Amygdala (tissue), 56 donors: ENCODE measurements at places on chromosomes 7 and 10.

DNA sequence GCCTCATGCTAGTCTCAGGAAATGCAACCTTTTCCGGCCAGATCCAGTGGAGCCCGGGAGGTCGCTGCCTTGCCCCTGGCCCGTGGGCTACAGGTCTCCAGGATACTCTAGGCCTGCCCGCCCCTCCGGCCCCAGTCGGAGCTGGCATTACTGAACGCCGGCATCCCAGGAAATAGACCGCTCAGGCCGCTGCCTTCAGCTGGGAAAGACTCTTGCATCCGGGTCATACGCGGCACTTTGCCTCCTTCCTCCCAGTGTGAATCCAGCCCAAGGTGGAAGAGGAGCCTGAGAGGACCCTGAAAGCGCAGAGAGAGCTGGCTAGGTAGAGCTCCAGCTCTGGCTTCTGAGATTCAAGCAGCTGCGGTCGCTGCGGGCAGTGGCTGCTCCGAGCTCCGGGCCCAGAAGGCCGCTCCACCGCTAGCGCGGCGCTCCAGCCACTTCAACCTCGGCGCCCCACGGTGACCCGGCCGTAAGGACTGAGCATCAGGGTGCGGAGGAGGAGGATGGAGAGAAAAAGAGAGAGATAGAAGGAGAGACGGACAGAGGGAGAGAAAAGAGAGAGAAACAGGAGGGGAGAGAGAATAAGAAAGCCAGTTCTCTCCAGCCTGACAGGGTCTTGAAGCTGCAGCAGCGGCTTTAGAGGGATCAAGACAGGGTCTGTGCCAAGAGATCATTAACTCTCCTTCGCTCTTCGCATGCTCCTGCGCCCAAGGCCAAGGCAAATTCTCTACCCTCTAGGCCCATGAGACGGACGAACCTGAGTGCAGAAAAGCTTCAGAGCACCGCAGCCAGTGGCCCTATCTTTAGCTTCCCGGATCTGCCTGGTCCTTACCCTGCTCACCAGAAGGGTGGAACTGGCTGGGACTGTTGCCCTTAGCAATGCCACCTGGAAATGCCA is 1.8 kb upstream of the HOXA10 start:
- no peak for DNase-seq

DNA sequence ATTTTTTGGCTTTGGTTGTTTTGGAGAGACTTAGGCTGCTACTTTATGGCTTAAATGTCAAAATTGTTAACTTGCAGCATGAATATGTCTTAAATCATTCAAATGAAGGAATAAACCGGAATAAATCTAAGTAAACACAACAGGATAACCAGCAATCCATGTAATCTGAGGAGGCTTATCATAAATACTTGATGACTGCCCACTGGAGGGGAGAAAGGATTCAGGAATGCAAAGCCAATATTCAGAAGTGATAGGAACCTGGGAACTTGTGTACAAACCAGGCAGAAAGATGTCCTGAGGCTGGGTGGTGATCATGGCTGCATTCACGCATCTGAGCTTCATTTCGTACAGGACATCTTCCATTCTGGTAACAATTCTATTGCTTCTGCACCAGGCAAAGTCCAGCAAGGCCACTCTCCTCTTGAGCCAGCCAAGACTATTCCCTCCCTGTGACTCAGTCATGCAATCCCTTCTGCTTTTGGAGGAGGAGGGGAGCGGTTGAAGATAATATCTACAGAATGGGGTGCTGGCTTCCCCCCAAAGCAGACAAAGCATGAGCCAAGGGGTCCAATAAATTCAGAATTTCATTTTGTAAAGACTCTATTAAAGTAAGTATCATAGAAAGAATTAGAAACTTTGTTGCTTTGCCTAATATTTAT is 374.5 kb downstream of the PHTF2 start:
- no peak for DNase-seq

DNA sequence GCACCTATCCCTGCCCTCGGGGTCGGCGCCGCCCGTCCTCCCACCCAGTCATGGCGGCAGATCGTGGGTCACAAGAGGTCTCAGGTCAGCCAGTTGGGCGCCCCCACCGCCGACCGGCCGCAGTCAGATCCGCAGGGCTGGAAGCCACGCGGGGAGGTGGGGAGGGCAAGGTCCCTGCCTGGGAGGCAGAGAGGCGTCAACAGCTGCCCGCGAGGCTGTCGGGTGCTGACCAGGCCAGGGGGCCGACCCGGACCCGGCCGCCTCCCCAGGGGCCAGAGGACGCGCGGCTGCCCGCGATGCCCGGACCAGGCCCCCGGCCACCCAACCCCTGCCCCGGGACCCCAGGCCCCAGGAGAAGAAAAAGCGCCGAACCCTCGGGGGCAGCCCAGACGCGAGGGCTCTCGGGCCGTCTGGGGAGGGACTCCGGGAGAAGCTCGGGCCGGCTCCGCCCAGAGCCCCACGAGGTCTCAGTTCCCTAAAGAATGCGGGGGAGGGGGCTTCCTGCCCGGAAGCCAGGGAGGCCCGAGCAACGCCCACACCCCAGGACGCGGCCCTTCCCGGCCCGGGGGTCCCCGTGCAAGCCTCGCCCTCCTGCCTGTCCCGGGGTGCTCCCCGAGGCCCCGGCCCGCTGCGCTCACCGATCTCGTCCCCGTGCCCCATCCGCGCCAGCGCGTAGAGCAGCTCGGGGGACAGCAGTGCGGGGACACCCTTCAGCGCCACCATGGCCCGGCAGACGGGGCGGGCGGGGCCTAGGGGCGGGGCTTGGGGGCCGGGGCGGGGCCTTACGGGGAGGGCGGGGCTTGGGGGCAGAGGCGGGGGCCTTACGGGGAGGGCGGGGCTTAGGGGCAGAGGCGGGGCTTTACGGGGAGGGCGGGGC is at the start of gene FUOM:
TSS of gene FUOM (minus strand) at position 735 of the 877 bp plus-strand sequence. CDS start at position 723, 12 bp downstream.
- no peak for DNase-seq

GRCh38 chr7:67470256-67470751 is 473.7 kb downstream of the TYW1 start:
- DNase-seq, result peak; percentile 22

GRCh38 chr10:79384773-79385391 is 37.6 kb downstream of the PPIF start:
- DNase-seq, result no peak

GRCh38 chr7:131189488-131189887 is 138.2 kb upstream of the MKLN1 start:
- DNase-seq, result no peak

- DNase-seq, result no peak
These were observed 12.4 kb upstream of the PTPN12 start for GRCh38 chr7:77524731-77525130.

DNA sequence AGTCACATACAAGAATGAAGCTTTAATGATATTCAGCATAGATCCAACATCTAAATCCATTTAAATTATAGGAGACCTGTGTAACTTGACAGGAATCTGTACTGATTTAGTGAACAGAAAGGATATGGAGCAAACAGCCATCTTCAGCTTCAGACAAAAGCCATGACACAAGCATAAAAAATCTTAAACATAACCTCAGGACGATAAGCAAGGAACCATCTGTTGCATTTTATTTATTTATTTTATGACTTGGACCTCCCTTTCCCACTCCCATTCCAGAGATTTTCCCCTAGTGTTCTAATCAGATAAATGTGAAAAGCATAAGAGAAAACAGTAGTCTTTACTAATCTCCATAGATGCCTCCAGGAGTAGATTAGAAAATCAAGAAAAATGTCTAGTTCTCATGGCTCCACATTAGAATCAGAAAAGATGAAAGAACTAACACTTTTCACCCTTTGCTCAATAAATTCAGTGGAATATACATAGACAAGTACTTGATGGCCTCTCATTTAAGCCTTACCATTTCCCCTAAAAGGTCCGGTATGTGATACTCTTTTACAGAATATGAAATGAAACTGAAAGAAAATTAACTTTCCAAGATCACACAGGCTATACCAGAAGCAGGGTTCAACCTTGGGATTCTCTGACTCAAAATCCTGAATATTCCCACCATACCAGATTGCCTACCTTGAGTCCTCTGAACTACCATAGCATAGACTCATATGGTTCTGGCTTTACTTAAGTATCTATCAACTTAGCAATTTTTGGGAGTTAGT is 15.2 kb downstream of the CACNA2D1 start:
- DNase-seq, result no peak

- DNase-seq, result no peak
These were observed 419.0 kb upstream of the GALNT17 start for GRCh38 chr7:70712942-70713341.

DNA sequence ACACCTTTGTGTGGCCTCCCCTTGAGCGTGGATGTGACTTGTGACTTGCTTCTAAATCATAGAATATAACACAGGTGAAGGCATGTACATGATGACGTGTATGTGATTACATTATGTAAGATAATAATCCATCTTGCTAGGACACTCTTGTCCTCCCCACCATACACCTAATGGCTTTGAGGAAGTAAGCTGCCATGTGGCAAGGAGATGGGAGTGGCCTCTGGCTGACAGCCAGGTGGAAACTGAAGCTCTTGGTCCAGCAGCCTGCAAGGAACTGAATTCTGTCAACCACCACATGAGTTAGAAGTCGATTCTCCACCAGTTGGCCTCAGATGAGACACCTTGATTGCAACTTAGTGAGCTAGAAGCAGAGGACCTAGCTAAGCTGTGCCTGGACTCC is 67.4 kb upstream of the ELN start:
- no peak for DNase-seq
